Testis (tissue), 5 donors: ENCODE measurements at places on chromosomes 11 and 22. TPM values are rescaled to one million over a fixed set of nuclear protein-coding genes. Genes with fewer than 3 reads are reported as not detected.
A peak's percentile ranks its signal among the peaks of the same experiment; 100 is the strongest.

GRCh38 chr22:42976217-42976933 lies 38.6 kb downstream of the PACSIN2 start:
- DNase-seq = no peak

GRCh38 chr22:32723643-32724042 lies 77.9 kb upstream of the TIMP3 start:
- DNase-seq = peak; percentile 70

DNA sequence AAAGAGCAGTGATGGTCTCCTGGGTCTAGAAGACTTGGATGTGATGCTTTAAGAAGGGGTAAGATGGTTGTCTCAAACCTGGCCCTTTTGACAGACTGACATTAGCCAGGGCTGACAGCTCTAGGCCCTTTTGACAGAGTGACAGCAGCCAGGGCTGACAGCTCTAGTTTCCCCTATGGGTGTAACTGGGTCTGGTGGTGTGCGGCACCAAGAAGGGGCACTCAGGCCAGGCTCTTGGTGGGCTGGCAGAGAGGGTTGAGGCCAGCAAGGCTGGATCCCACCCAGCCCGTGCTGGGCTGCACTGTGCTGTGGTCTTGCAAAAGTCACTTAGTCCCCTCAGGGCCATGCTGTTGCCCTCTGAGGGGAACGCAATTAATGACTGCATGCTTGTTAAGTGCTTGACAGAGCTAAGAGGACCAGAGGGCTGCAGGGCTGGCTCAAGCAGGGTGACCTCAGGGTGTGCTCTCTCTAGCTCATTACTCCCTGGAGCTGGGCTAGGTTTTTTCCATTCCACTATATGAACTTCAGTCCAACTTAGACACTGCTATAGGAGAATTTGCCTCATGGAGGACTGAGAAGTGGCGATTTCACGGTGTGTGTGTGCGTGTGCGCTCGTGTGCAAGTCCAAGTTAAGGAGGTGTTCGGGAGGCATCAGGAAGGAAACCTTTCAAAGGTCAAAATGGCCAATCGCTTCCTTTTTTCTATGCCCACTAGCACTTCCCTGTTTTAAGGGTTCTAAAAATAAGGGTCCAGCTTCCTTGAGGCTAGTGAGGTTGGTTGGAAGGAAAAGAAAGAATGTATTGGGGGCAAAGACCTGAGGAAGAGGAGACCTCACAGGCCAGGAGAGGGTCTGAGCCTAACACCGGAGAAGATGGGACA lies 4.4 kb downstream of the UBASH3B start:
- DNase-seq = no peak

DNA sequence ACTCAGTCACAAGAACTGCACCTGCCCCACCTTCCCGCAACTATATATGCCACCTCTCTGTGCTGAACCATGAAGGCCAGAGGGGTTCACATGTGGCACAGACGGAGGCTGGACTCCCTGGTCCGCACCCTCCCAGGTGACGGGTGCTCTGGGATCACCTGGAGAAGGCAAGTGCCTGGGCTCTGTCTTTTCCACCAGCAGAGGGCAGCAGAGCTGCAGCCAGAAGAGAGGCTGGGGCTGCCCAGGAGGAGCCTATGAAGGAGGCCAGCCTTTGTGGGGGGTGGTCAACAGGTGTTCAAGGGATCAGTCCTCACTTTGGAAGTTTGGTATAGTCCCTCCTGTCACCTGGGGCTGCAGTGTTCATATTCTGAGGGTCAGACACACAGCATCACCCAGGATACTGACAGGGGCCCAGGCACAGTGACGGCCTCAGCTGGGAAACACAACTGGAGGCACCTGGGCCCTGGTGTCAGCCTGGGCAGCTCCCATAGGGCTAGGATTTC lies 39.2 kb upstream of the IGLL5 start:
- DNase-seq = peak; percentile 85

- peak; percentile 86 for DNase-seq
Observed at GRCh38 chr22:42780070-42780540, 59.4 kb upstream of the A4GALT start.

- no peak for DNase-seq
Observed at GRCh38 chr11:79393362-79394043, 47.3 kb downstream of the TENM4 start.

DNA sequence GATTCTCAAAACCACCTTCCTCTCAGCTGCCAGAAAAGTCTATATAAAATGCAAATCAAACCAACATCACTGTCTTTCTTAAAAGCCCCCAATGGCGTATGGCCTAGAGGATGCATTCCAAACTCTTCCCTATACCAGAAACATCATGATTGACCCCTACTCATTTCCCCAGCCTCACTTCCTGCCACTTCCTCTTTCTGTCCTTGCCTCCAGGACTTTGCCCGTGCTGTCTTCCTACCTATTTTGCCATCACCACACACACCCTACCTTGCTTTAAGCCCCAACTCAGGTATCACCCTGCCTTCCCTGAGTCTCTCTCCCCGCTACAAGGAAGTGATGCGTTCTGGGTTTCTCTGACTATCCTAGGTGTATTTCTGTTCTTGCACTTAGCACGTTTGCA lies 8.1 kb downstream of the POU2AF2 start:
- DNase-seq = no peak

- no peak for DNase-seq
Observed at GRCh38 chr11:4156571-4156970, 62.0 kb downstream of the RRM1 start.

- DNase-seq = no peak
Observed at GRCh38 chr11:1208144-1208393, 14.8 kb upstream of the MUC5B start.

DNA sequence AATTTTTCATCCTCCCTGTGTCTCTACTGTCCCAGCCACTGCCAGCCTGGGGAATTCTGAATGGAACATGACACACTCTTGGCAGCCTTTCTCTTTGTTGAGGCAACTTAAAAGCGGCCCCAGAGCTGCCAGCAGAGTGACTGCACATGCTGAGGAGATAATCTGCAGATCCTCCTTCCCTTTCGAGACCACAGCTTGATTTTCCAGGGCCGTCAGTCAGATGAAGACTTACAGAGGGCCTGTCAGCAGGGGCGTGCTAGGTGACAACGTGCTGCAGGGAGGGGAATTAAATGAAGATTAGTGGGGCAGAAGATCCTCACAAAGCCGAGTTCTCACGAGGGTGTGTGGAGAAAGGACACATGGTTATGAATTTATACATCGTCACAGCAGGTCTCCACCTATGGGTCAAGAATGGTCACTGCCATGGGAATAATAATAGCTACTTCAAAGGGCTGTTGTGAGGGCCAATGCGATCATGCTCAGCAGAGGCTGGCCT lies 193.5 kb upstream of the PITPNB start:
- DNase-seq = peak; percentile 35

DNA sequence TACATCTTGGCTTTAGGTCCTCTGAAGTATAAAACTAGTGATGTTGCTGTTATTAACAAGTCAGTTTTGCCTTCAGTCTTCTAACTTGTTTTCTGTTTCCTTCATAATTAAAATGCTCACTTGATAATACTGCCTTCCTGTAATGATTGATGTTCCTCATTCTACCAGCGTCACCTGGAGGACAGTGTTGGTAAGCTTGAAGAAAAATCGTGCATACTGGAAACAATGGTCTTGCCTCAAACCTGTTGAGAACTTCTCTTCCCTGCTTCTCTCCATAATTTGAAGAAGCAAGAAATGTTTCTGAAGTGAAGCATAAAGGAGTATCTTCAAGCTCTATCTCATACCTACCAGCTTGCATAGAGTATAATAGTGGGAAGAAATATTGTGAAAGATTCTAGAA lies 3.0 kb downstream of the YWHAH start:
- DNase-seq = no peak

DNA sequence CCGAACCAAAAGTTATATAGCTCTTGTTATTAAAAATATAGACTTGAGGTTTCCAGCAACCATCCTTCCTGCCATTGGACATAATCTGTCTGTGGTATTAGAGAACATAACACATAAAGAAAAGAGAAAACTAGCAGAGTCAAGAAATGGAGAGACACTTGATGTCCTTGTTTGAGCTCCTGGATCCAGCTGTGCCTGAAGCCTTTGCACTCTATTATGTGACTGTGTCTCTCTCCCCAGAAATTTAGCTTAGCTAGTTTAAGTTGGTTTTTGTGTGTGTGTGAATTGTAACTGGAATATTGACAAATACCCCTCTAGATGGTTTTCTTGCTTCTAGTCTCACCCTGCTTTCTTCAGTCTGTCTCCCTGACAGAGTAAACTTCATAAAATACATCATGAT lies 61.6 kb downstream of the SC5D start:
- no peak for DNase-seq

The PRG3 gene
- not detected for total RNA-seq

The PGA4 gene
- total RNA-seq = not detected
